ENCODE measurements at places on chromosomes 3 and 15.

DNA sequence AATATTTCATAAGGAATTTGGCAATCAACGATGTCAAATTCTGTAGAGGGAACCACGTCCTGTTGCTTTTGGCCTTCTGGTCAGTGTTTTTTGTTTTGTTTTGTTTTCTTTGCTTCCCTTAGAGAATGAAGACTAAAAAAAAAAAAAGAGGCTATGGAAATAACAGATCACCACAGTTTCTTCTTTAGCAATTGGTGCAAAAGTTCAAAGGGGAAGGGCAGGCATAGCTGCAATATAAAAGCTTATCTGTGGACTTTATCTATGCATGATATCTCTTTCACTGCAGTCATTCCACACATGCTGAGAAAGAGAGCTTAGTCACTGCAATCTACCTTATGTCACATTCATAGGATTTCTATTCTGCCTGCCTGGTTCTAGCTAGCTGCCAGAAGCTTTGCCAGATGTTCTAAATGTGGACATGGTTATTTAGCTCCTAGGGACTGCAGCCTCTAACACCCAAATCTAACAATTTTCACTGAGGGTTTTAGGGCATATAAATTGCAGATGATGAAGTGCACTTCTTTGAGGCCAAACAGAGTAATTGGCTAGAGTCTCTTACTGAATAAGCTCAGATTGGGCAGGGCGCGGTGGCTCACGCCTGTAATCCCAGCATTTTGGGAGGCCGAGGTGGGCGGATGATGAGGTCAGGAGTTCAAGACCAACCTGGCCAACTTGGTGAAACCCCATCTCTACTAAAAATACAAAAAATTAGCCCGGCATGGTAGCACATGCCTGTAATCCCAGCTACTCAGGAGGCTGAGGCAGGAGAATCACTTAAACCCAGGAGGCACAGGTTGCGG is 637.2 kb downstream of the NTRK3 start:
- peak; percentile 8 for DNase-seq

DNA sequence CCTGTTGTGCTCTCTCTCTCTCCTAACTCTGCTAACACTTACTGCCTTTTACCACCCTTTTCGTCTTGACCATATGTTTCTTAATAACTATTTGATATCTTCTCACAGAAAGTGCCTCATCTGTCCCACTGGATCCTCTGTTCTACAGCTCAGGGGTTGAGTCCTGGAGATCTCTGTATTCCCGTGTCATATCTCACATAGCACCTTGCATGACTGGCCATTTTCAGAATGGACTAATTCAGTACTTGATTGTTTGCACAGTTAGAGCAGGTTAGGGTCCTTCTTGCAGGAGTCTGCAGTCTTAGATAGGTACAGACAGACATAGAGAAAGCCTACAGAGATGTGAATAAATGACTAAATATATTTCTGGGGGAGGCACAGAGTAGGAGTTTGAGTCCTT is 20.9 kb downstream of the HACD3 start:
- no peak for DNase-seq

GRCh38 chr3:105842943-105843342 is 25.9 kb downstream of the CBLB start:
- no peak for DNase-seq

GRCh38 chr15:79051029-79051428 is 39.6 kb downstream of the RASGRF1 start:
- DNase-seq, result no peak

GRCh38 chr3:136277634-136278033 is 27.5 kb downstream of the PCCB start:
- no peak for DNase-seq

DNA sequence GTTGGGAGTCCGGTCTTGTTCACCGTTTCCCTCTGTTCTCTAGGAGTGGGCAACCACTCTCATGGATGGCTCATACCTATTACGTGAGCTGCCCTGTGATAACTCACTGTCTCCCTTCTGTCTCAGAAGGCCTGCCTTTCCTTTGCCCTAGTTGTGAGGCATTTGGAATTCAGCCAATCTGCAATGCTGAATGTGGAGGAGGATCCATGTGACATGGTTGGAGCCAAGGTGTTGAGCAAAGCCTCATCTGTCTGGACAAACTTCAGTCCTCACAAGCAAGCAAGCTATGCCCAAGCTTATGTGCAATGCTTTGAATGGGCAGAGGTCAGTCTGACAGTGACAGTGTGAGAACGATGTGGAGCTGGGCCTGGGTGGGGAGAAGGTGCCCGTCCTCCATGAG is 37.8 kb upstream of the ATP10A start:
- no peak for DNase-seq

Data from retinal pigment epithelial cell (primary cell).